ENCODE measurements at places on chromosomes 4 and X.

DNA sequence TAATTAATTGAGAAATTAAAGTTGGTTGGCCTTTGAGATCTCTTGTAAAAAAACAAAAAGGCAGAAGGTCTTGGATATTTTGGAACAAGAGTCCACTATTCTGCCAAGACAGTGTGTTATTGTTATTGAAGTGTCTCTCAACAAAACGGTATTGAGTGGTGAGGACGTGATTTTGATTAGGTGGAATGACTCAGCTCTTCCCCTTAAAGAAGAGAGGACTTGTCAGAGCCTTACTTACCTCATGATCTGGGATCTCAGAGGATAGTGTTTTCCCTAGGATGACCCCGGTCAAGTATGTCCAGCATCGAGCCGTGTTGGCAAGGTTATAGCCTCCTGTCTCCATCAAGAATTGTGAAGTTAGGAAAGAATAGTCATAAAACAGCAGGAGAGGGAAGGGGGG lies 110.9 kb downstream of the HDAC8 start:
- no peak for DNase-seq

DNA sequence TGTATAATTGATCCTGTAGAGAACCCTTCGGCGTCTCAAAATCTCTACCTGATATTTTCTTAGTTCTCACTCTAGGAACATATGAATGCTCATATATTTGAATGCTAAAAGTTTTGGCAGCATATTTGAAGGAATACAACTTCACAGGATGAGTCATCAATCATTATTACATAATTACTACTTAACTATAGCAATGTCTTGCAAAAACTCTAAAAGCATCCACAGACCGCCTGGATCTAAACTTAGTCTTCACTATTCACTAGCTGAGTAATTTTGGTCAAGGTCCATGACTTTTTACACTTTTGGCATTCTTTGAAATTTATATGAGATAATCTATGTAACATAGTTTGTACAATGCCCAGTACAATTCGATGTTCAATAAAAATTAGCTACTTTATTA lies 194.7 kb downstream of the DTHD1 start:
- DNase-seq, result no peak

DNA sequence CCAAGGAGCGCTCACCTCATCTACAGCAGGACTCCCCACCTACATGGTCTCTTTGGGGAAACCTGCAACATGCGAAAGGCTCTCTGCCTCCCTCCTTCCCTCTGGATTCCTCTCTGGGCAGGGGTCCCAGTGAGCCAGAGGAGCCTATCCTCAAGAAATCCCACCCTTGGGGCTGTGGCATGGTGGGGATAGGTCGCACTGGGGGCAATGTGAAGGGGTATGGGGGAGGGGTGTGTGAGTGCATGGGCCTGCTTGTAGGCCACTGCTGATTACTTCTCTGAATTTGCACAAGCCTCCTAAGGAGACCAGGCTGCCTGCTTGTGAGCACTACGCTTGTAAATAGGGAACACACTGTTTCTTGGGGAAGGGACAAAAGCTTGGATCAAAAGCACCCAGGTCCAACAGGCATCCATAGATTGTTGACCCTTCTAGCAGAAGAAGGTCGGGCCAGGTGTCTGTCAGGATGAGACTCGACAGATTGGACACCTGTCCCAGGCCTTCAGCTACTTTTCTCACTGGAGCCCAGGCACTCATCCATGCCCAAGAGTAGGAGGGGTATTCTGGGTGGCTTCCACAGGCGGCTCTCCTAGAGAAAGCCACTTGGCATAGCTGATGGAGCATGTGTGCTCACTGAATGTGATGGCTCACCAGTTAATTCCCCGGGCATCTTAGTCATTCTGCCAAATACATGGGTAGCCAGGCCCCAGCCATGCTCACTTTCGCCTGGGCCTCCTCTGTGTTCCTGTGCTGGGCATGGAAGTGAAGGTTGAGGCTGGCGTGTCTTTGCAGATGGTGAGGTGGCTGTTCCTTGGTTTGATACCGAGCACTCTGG lies 75.0 kb downstream of the NBDY start:
- no peak for DNase-seq

DNA sequence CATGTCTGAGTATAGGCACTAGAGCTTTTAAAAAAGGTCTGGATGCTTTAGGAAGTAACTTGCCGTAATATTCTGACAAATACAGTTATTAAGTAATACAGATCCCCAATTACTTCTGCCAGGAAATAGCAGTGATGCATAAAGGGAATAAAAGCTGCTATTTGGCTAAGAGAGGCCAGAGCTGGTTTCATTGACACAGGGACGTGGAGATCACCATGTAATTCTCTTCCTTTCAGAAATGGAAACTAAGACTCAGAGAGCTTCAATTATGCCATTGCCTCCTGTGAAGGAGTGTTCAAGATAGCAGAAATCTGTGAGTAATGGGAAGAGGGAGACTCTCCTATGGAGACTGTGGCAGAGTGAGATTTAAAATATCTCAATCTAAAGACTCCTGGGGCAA lies 238.1 kb downstream of the SLITRK2 start:
- DNase-seq, result no peak

DNA sequence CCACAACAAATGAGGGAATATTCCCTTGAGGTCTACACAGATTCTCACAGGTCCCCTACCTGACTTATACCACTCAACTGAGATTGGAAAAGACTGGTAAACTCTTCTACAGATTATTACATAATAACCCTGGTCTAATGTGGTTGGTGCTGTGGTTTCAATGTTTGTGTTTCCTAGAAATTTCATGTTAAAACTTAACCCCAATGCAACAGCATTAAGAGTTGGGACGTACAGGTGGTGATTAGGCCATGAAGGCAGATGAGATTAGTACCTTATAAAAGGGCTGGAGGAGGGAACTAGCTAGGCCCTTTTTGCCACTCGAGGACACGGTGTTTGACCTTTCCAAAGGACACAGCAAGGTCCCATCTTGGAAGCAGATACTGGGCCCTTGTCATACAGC lies 84.3 kb upstream of the TAPT1 start:
- no peak for DNase-seq

GRCh38 chrX:13265111-13265510 lies 54.7 kb downstream of the ATXN3L start:
- no peak for DNase-seq

- no peak for DNase-seq
Observed at GRCh38 chr4:158139086-158139485, 33.7 kb downstream of the GASK1B start.

- no peak for DNase-seq
Observed at GRCh38 chrX:46228389-46228788, 316.8 kb downstream of the ZNF674 start.

DNA sequence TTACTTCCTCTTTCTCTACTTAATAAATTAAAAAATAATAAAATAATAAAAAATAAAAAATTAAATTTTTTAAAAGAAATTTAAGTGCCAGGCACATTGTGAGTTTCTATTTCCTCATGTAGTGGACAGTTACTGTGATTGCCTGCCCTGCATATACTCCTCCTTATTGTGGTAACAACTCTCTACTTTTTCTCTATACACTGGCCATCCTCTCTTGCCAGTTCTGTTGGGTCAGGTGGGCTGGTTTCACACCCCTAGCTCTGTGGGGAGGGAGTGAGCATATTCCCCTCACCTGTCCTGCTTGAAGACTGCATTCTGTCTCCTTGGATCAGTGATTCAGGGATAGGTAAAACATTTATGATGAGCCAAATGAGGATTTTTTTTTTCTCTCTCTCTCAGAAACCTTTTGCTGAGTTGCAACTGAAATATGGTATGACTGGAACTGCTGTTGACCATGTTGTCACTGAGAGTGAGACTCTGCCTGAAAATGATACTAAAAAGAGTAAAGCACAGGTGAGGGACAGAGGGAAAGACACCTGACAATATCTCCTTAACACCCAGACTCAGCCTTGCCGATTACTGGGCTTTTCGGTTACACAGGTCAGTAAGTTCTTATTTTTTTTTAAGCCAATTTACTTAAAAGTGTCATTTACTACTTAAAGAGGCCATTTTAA lies 37.2 kb downstream of the CXXC4 start:
- no peak for DNase-seq

DNA sequence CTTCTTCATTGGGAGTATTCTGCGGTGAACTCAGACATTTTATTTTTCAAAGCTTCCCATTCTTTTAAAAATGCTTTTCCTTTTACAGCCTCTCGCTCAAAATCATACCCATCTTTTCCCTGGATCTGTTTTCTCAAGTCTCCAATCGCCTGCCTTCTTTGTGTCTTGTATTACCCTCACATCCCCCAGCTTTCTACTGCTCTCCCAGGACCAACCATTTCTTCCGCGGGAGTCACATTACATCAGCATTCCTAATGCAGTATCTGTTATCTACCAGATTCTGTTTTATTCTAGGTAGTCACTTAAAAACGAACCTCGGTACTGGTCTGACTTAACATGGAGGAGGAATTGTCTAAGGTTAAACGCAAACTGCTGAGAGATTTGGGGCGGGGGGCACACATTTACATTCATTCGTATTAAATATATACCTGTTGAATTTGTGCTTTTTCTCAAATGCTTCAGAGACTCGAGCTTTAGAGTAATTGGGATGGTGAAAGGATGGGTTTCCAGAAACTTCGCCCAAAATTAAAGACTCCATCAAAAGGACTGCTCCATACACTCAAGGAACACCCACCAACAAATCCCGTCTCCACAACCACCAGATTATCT lies 493 bp upstream of the UCHL1 start:
- DNase-seq, result no peak

DNA sequence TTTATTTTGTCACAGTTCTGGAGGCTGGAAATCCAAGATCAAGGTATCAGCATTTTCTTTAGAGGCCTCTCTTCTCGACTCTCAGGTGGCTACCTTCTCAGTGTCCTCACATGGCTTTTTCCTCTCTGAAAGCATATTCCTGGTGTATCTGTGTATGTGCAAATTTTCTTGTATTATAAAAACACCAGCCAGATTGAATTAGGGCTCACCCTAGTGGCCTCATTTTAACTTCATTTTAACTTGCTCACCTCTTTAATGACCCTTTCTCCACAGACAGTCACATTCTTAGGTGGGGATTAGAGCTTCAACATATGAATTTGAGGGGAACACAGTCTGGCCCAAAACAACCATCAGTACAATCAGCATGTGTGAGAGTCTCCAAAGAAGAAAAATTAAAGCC lies 542.4 kb upstream of the FAM241A start:
- no peak for DNase-seq

DNA sequence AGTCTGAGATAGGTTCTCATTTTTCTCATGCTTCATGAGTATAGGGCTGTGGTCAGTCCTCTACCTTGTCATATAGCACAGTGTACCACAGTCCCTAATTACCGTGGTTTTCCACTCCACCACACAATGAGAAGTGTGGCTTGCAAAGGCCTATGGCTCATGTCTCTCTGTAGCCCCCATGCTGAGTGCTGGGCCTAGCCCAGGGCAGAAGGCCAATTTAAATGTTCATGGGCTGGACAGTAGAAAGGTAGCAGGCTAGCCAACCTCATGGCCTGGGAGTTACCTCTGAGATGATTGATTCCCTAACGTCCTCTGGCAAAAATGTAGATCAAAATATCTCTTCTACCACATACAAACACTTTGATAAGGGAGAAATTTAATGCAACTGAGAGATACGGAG lies 222.5 kb downstream of the AFF2 start:
- no peak for DNase-seq

GRCh38 chrX:16487620-16488385 lies 162.2 kb upstream of the S100G start:
- DNase-seq, result no peak

DNA sequence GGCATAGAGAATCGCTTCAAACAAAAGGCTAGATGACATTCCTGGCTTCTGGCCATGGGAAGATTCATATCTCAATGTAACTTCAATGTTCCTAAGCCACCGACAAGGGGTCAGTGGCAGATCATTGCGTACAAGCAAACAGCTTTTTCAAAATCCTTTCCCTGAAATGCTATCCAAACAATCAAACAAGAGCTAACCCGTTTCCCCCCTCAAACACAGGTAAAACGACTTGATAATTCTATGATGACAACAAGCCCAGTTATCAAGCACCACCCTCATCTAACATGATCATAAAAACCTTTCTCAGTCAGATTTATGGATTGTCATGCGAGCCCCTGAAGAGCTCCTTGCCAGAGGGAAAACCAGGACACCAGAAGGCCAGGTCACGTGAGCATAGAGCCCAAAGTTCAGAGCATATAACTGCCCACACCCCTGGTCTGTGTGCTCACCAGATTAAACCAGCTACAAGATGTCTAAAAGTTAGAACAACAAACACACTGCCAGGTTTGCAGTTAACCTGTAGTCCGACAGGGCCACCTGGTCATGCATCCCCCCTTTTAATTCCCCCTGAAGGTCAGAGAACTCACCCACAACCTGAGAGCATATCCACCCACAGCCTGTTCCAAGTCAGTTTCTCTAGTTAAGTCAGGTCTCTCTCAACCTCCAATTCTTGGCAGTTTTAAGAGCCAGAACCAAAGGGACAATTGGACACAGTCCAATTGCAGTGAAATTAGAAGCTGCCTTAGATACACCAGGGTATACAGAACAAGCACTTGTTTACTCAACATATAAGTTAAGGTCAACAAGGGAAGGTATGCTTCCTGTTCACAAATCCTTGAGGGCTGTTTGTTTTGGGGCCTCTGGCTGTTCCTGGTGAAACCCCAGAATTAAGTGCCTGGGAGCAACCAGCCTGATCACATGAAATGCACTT lies 248.1 kb upstream of the PPARGC1A start:
- no peak for DNase-seq

DNA sequence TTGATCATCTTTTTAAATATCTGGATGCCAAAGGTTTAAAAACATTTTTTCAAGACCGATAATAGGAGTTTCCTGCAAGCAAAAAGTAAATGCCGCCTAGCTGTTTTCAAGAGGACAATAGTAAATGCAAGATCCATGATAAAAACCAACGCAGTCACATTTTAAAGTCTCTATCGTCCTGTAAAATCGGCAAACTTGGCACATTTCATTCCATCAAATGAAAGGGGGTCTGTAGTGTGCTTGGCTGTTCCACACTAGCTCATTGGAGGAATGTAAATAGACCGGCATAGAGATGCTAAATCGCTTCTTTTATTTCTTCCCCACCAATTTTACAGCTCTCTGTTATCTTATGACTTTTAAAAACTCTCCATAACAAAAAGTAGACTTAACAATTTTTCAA lies 202.2 kb downstream of the NLGN4X start:
- no peak for DNase-seq

DNA sequence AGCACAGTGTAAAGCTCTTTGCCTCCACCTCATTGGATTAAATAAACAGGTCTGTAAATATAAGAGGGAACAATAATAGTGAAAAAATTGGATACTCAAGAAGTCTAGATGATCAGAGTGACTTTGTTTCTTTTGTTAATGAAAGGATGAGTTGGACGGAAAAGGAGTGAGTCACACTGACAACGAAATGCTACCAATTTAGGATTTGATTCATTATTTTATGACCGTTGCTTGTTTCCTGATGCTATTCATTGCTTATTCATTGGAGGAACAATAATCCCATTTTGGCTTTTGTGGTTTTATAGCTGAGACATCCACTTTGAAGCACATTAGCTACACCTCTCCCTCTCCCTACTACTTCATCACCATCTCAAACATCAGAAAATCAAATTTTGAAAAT lies 74.4 kb upstream of the DYNLT3 start:
- no peak for DNase-seq

- DNase-seq, result no peak
Observed at GRCh38 chr4:83440148-83440814, 15.3 kb downstream of the HELQ start.

GRCh38 chr4:187469627-187470026 lies 525.9 kb upstream of the ZFP42 start:
- no peak for DNase-seq

- DNase-seq, result no peak
Observed at GRCh38 chr4:6548201-6548881, 26.6 kb upstream of the MAN2B2 start.
